Stimulated activated CD4-positive, alpha-beta T cell treated with anti-CD3 and anti-CD28 coated beads, Interleukin-15, amount 100 ng/mL, for 24 hours (primary cell): ENCODE measurements at places on chromosomes 7 and 10.

DNA sequence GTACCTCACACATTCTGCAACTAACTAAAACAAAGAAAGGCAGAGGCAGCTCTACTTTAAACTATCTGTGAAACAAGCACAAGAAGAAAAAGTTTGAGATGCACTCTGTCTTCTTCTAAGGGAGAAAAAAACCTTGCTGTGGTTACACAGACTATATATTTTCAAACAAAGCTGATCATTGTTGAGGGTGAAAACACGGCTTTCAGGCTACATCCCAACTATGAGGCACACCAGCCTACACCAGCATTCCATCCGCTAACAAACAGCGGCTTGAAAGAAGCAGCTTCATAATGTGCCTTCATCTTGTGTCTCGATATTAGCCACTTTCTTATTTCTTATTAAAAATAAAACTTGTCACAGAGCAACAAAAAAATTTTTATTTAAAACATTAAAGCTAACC is 79.1 kb downstream of the USP6NL start:
- no peak for DNase-seq

- DNase-seq = no peak
Measured at GRCh38 chr7:30751696-30752273, at the start of gene INMT. TSS of gene INMT (plus strand) at chr7:30752135. CDS start at chr7:30752151, 16 bp downstream.

DNA sequence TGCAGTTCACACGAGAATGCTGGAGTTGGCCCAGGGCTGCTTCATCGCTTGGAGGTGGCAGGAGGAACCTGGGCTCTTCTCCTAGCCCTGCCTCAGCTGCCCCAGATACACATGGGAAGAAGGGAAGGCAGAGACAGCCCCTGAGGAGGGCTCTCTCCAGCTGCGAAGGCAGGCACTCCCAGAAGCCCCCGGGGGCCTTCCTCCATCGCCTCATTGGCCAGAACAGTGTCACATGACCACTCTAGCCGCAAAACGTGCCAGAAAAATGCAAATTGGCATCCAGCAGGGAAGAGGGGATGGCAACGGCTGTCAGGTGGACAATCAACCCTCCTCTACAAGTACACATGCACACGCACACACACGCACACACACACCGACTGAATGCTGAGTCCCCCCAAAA is 217.8 kb upstream of the FRMD4A start:
- DNase-seq = no peak

DNA sequence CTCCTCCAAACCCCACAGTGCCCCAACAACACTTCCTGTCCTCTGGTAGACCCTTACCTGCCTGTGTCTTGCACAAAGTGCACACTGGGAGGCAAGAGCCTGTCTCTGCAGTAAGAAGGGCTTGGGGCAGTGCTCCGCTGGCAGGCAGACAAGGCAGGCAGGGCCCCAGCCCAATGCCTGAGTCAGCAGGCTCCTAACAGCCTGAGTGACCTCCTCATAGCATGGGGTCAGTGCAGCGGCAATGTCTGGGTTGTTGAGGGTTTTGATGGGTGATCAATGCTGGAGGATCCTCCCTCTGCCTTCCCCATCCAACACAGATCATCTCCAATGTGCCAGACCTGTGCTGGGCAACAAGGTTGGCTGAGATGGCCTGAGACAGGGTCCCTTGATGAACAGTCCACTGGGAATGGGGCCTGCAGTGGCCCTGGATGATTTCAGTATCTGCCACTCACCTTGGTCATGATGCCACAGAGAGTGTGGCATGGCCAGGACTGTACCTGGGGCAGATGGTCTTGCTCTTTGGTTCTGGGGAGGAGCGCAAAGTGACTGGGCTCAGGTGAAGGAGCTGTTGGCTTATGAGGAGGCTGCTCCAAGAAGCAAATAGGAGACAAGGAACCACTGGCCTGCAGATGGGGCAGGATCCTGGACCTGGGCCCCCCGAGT is 55.6 kb upstream of the CAMK2B start:
- no peak for DNase-seq

DNA sequence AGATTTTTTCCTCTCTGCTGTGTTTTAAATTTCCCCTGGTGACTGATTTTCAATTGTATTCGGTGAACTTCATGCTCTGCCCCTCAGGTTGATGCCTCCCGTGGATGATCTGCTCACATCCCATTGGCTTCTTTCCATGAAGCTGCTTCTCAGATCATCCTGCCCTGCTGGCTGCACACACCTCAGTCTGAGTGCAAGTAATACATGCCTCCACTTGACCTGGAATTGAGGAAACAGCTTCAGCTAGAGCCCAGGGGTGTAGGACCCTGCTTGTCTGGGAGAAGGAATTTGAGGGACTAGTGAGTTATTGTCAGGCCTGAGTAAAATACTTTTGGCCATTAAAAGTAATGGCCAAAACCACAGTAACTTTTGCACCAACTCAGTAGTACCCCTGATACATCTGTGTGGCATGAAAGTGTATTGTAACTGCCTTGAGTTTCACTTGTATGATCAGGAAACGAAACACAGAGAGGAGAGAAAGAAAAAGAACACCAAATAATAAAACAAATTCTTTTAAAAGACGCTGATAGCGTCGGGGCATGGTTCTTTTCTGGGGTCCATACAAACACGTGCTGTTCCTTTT is 49.4 kb downstream of the SPAM1 start:
- no peak for DNase-seq

- DNase-seq = no peak
Measured at GRCh38 chr10:92045641-92046106, 122.1 kb downstream of the BTAF1 start.

DNA sequence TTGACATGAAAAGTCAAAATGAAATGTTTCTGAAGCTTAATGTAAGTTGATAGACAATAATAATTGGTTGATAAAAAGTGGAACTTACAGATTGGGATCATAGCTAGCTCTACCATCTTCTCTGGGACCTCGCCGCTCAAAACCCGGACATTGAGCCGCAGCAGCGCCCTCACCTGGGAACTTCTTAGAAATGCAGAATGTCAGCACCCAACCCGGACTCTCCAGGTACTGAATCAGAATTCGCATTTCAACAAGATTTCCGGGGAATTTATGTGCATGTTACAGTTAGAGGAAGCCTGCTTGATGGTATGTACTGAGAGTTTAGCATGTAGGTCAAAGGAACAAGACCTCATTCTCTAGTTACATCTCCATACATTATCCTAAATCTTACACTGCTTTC is 36.7 kb upstream of the ABLIM1 start:
- DNase-seq = peak; percentile 45

DNA sequence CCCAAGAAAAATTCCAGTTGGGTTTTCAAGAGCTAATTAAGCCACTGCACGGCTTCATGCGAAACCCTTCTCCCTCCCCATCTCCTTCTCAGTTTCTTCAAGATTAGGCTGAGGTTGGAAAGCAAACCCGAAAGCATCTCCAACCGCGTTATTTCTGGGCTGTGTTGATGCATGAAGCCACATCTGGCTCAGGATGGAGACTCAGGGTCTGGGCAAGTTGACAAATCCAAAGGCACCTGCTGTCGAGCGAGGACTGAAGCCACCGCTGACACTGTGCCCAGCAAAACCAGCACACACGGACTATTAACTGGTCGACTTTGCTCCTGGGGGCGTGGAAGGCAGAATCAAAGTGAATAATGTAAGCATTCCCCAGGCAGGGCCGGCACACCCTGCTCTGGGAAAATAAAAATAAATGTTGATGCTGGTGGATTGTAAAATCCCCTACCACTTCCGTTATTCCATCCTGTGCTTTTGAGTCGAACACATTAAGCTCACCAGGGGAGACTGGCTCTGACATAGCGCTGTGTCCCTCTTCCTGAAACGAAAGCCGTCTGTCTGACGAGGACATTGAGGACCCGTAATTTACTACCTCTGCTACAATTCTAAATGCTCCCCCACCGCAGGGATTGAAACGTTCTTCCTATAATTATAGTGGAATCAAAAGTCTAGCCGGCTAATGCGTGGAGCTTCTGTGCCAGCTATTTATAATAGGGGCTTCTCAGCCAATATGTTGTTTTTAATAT is 269.8 kb downstream of the ADARB2 start:
- no peak for DNase-seq

- DNase-seq = no peak
Measured at GRCh38 chr7:48035967-48036478, 680 bp downstream of the C7orf57 start.

DNA sequence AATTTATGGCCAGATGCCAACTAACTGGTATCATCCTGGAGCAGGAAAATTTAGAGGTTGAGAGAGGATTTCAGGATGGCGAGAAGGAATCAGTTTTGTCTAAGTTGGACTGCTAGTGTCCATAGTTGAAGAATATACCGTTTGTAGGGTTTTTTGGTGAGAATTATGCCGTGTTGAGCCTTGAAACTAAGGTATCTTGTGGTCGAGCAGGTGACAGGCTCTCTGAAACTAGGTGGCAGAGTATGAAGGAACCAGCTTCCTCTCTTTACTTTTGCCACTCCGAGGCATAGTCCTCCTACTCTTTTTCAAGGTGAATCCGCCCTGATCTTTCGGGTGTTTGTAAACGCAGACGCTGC is 9.7 kb downstream of the MDFIC start:
- DNase-seq = peak; percentile 55

- no peak for DNase-seq
Measured at GRCh38 chr10:79340646-79341244, 6.5 kb upstream of the PPIF start.

GRCh38 chr7:27277628-27278027 is 35.0 kb downstream of the EVX1 start:
- DNase-seq = no peak

GRCh38 chr10:8130973-8131911 is 76.8 kb downstream of the GATA3 start:
- peak; percentile 60 for DNase-seq

GRCh38 chr10:17847585-17848296 is 38.6 kb downstream of the MRC1 start:
- no peak for DNase-seq

- DNase-seq = no peak
Measured at GRCh38 chr10:35633006-35633980, 8.8 kb downstream of the FZD8 start.

DNA sequence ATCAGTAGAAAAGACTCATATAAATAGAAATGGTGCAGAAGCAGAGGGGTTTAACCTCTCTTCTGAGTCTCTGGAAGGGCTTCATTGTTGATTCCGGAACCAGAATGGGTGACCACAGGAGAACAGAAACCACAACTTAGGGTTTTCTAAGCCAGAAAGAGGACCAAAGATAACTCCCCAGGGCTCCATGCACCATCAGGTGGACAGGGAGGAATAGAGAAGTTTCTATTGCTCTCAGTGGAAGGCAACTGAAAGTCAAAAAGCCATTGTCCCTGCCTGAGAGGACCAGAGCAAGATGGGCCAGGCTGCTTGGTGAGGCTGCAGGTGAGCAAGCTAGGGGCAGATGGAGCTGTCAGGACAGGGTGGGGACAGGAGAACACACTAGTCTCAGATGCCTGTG is 14.6 kb upstream of the NPS start:
- no peak for DNase-seq

- DNase-seq = no peak
Measured at GRCh38 chr10:61028861-61029361, 84.9 kb upstream of the RHOBTB1 start.

GRCh38 chr7:1635401-1635800 is 34.7 kb upstream of the ELFN1 start:
- no peak for DNase-seq

DNA sequence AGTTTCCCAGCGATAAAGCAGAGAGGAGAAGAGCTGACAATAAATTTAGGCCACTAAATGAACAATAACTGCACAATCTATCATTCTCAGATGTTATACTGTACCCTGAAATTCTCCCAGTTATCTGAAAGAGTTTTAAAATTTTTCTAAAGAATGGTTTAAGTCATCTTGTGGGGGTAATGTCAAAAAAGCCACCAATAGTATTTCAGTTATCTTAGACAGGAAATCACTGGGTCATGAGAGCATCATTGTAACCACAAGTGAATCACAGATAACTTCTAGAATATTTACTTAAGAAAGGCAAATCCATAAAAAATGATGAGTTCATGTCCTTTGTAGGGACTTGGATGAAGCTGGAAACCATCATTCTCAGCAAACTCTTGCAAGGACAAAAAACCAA is 147.1 kb downstream of the DNAJB9 start:
- DNase-seq = no peak

DNA sequence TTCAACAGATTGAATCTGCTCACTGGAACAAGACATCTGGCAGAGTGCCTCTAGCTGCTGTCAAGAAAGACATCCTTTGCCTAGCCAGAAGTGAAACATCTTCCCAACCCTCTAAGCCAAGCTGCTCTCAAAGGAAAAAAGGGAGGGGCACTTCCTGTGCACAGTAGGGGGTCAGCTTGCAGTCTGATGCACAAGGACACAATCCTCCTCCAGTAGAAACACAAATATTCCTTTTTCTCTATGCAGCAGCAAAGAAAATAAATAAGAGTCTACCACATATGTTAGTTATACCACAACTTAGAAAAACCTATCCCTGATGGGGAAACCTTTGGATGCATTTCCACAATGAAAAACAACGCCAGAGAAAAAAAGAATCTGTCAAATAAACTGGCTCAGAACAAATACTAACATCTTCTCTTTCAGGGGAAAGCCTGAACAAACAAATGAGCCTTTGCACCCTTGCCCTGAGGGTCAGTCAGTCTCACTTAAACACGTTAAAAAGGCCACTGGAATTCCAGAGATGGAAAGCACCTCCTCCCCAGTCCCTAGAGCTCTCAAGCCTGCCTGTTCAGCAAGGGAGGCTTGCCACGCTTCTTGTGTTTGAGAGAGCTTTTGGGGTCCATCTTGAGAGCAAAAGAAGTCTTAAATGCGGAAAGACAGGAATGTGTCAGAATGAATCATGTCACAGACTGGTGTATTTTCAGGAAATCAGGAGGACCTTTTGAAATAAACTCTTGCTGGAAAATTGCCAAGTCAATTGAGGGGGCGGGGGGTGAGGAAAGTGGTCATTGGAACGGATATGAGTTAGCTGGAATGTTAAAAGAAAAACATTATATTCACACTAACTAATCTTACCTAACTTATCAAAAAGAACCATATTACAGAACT is 7.5 kb downstream of the LAMB1 start:
- DNase-seq = no peak

DNA sequence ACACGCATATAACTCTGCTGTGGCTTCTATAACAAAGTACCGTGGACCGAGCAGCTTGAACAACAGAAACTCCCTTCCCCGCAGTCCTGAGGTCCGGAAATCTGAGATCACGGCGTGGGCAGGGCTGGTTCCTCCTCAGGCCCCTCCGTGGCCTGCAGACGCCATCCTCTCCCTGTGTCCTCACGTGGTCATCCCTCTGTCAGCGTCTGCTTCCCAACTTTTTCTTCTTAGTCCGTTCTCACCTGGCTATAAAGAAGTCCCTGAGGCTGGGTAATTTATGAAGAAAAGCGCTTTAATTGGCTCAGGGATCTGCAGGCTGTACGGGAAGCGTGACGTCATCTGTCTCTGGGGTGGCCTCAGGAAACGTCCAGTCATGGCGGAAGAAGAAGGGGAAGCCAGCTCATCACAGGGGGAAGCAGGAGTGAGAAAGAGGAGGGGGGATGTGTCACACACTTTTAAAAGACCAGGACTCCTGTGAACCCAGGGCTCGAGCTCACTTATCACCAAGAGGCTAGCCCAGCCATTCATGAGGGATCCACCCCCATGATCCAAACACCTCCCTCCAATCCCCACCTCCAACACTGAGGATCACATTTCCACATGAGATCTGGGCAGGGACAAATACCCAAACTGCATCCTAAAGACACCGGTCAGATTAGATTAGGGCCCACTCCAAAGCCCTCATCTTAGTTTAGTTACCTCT is 91.2 kb upstream of the INSIG1 start:
- peak; percentile 83 for DNase-seq

GRCh38 chr7:1744296-1745017 is 74.4 kb downstream of the ELFN1 start:
- DNase-seq = no peak

GRCh38 chr7:157486007-157486755 is 149.4 kb downstream of the DNAJB6 start:
- DNase-seq = no peak
